Activated T-cell treated with anti-CD3 and anti-CD28 coated beads, Interleukin-2, amount 50 U/mL, for 48 hours (primary cell): ENCODE measurements at places on chromosomes 4 and X.

- DNase-seq: no peak
These were observed 17.8 kb downstream of the SCD5 start for GRCh38 chr4:82780752-82781231.

DNA sequence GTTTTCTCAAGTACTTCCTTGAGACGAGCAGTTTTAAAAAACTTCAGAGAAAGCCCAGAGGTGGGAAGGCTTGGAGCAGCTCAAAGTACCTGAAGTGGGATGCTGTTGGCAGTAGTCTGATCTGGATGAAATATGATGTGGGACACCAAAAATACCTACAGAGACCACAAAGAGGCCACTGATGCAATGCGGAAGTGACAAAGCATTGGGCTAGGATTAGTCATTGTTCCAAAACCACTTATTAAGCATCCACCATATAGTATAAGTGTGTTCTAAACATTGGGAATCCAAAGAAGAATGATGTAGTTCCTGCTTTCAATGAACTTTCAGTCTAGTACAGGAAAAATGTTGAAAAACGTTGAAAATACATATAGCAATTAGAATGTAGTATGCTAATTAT lies 386.1 kb upstream of the CNKSR2 start:
- DNase-seq: no peak

- DNase-seq: peak; percentile 38
These were observed 519 bp downstream of the SLC25A4 start for GRCh38 chr4:185143601-185143969.

DNA sequence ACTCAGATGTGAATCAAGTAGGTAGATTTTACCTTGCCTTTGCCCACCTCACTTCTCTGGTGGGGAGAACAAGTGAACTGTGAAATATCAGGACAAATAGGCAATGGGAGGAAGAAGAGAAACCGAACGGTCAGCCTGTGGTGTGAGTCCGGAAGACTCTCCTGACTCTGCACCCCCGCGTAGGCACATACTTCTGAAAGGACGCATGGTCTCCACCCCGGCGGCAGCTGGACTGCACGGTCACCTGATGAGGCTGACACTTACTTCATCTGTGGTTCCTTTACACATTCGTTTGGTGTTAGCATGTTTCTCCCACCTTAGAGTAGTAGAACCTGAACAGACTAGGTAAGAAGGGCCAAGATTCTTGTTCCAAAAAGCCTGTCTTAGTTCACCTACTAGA lies 58.4 kb downstream of the NELFA start:
- no peak for DNase-seq
